ENCODE measurements at places on chromosomes 11 and 22.

- DNase-seq: no peak
- no peak overlapping the region for H3K27ac ChIP-seq
Observed at GRCh38 chr11:23099256-23099655, 239.0 kb upstream of the CCDC179 start.

DNA sequence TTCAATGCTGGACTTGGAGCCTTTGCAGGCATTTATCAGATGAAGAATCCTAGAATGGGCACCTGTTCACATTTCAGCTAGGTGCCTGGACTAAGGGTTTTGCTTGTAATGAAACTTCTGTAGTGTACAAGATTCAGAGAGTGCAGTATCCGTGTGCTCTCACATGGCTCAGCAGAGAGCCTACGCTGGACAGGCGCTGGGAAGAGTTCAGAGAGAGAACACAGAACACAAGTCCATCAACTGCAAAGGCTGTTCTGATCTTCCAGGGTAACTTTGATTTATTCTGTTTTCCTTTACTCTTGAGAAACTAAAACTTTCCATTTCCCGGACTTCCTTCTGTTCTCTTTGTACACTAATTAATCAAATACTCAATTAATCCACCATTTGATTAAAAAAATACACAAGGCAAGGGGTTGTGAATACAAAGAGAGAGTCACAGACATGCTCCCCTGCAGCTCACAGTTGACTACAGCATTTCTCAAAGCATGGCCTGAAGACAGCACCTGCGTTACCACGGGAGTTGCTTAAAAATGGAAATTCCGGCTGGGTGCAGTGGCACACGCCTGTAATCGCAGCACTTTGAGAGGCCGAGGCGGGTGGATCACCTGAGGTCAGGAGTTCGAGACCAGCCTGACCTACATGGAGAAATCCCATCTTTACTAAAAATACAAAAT is 393.7 kb downstream of the LARGE1 start:
- H3K36me3 ChIP-seq: no peaks in the 10 kb centered on the region
- no peaks in the 10 kb centered on the region for H3K27me3 ChIP-seq
- DNase-seq: no peak
- no peak overlapping the region for H3K4me3 ChIP-seq

GRCh38 chr11:43580735-43581369 is 99.7 kb upstream of the HSD17B12 start:
- H3K4me1 ChIP-seq: peaks cover 12% of the 10 kb centered on the region
- no peak overlapping the region for H3K27ac ChIP-seq
- peaks cover 95% of the 10 kb centered on the region for H3K27me3 ChIP-seq
- DNase-seq: no peak
- H3K36me3 ChIP-seq: no peaks in the 10 kb centered on the region
- H3K4me3 ChIP-seq: no peak overlapping the region

DNA sequence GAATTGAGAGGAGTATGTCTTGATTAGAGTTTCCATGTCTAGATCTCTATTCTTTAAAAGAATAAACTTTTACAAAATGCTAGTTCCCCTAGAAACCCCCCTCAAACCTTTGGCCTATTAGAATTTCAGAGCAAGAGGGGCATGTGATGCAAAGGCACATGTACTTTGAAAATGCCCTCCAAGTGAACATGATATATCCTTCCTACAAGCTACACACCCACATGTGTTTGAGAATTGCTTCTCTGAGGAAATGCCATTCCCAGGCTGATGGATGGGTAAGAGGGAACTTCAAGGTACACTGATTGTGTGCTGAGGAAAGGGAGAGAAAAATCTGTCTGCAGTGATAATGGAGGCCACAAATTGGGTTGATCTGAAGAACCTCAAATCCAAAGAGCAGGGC is 59.5 kb upstream of the PSMA1 start:
- DNase-seq: no peak
- peaks cover 14% of the 10 kb centered on the region for H3K4me1 ChIP-seq
- H3K4me3 ChIP-seq: no peak overlapping the region
- H3K36me3 ChIP-seq: no peaks in the 10 kb centered on the region

GRCh38 chr11:35277827-35278226 is 138.9 kb downstream of the CD44 start:
- no peak overlapping the region for H3K27ac ChIP-seq
- H3K4me1 ChIP-seq: peaks cover 6% of the 10 kb centered on the region
- no peak overlapping the region for H3K4me3 ChIP-seq
- no peaks in the 10 kb centered on the region for H3K36me3 ChIP-seq
- DNase-seq: no peak
- no peaks in the 10 kb centered on the region for H3K27me3 ChIP-seq

DNA sequence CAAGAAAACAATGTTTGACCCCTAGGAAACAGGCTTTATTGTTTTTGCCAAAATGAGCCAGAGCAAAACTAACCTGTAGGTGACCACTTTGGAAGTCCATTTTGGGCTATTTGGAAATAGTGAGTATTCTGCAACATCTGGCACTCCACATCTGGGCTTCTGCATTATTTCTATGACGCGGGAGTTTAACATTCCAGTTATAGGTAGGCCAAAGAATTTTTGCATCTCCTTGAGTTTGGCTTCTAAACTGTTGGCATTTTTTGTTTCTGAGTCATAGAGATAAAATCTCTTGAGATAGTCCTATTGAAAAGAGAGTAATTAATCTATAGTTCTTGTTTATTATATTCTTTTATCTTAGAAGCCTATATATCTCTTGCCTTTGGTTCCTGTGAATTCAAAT is 2.9 kb downstream of the MMP7 start:
- H3K36me3 ChIP-seq: no peaks in the 10 kb centered on the region
- DNase-seq: no peak
- H3K4me1 ChIP-seq: no peaks in the 10 kb centered on the region
- no peak overlapping the region for H3K4me3 ChIP-seq

DNA sequence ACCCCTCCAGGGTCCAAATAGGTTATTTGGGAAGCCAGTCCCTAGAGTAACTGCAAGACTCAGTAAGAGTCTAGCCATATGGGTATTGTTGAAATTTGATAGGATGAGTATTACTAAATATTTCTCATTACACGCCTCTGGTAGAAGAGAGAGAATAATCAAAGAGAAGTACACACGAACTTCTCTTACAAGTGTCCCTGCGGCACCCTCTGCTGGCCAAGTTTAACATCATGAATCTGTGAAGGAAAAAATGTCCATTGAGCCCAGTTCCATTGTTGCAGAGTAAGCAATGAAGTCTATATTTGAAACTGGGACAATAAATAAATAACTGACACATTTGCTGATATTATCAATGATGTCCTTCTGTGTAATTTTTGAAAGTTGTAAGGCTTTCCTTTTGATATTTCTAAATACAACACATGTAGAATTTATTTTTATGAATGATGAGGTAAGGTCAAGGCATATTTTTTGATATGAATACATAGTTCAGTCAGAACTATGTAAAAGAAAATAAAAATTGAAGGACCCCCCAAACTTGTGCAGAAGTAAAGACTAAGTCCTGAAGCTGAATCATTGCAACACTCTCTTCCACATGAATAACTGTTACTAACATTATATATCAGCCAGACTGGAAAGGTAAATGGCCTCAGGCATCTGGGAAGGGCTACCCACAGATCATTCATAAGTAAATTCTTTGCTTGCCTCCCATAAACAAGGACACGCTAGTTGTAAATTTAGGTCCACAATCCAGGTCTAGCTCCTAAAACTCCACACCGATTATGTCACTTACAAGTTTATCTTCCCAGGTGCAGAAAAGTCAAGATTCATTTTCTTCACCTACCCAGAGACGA is 10.0 kb downstream of the OR51L1 start:
- no peaks in the 10 kb centered on the region for H3K36me3 ChIP-seq
- H3K27ac ChIP-seq: no peak overlapping the region
- H3K27me3 ChIP-seq: peaks cover 4% of the 10 kb centered on the region
- H3K4me1 ChIP-seq: no peaks in the 10 kb centered on the region

DNA sequence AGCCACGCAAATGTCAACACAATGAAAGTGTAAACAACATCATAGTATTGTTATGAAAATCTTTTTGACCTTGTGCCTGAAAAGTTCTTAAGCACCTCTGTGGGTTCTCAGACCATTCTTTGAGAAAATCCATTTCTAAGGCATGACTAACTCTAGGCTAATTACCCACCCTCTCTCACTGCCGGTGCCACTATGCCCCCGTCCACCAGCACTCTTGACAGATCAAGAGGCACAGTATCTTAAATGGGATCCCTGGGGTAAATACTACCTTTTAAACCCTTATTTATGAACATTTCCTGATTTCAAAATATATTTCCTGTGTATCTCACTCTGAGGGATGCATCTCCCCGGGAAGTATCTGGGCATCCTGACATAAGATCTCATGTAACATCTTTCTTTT is 607.5 kb downstream of the METTL15 start:
- no peaks in the 10 kb centered on the region for H3K4me1 ChIP-seq
- no peaks in the 10 kb centered on the region for H3K27me3 ChIP-seq
- DNase-seq: no peak
- no peak overlapping the region for H3K4me3 ChIP-seq
- no peak overlapping the region for H3K27ac ChIP-seq

DNA sequence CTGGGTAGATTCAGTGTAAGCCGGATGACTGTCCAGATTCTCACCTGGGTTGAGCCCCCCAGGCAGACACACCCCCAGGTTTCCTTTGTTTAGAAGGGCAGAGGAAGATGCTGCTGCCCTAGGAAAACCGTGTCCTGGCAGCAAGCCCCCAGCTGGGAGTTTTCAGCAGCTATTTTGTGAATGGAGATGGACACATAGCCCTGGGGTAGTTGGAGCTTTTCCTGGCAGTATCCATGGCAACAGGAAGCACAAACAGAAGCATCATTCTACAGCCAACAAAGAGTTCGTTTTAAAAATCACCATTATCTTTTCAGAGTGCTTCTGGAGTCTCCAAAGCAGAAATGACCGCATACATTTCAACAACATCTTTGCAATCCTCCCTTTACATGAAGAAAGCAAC is 245.5 kb downstream of the BRD1 start:
- no peak for DNase-seq
- no peak overlapping the region for H3K4me3 ChIP-seq
- H3K27ac ChIP-seq: no peak overlapping the region
- H3K4me1 ChIP-seq: no peaks in the 10 kb centered on the region

GRCh38 chr11:72712841-72713240 is 38.6 kb upstream of the PDE2A start:
- H3K4me3 ChIP-seq: no peak overlapping the region
- no peaks in the 10 kb centered on the region for H3K27me3 ChIP-seq
- peaks cover 8% of the 10 kb centered on the region for H3K4me1 ChIP-seq
- no peak for DNase-seq
- H3K27ac ChIP-seq: peak overlapping the region; percentile 53

DNA sequence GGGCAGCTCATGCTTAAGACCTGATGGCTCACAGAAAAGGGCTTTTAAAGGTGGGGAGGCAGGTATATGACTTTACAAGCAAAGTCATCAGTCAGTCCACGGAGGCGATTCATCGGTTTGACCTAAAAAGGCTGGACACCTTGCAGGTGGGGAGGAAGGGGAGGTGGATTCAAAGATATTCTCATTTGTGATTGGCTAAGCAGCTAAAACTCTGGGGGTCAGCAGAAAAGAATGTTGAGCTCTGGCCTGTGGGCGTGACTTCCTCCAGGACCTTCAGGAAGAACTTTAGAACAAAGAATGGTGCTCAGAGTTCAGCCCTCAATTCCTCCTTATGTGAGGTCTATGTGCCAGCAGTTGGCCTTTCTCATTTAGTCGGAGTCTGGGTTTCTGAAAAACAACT is 78.3 kb upstream of the LMO1 start:
- H3K4me3 ChIP-seq: no peak overlapping the region
- DNase-seq: no peak
- no peaks in the 10 kb centered on the region for H3K27me3 ChIP-seq

- H3K4me1 ChIP-seq: no peaks in the 10 kb centered on the region
- no peaks in the 10 kb centered on the region for H3K27me3 ChIP-seq
- no peak overlapping the region for H3K4me3 ChIP-seq
- no peak overlapping the region for H3K27ac ChIP-seq
Observed at GRCh38 chr11:19607656-19608360, 104.8 kb upstream of the NAV2 start.

DNA sequence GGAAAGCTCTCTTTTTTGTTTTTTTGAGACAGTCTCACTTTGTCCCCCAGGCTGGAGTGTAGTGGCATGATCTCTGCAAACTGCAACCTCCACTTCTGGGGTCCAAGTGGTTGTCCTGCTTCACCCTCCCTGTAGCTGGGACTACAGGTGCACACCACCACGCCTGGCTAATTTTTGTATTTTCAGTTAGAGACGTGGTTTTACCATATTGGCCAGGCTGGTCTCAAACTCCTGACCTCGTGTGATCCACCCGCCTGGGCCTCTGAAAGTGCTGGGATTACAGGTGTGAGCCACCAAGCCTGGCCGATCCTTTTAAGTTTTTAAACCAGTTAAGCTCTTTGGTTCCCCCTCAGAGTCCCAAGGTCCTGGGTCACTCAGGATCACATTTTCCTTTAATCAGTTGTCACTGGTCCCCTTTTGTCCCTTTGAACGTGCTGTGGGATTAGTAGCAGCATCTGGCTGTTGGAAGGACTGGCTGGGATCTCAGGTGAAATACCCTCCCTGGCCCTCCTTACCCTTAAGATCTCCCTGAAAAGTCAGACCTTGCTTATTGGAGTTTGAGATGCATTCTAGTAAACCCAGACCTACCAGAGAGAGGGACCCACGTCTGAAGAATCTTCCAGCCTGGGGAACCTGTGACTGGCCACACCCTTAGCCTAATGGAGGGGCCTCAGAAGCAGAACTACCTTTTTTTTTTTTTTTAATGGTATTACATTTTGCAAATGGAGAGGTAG is 8.1 kb downstream of the MALAT1 start:
- peaks cover 16% of the 10 kb centered on the region for H3K36me3 ChIP-seq
- peak overlapping the region; percentile 99 for H3K27ac ChIP-seq
- H3K27me3 ChIP-seq: no peaks in the 10 kb centered on the region
- no peak overlapping the region for H3K4me3 ChIP-seq

GRCh38 chr22:43945632-43946383 is 9.4 kb upstream of the SAMM50 start:
- no peak overlapping the region for H3K27ac ChIP-seq
- no peak overlapping the region for H3K4me3 ChIP-seq
- no peaks in the 10 kb centered on the region for H3K4me1 ChIP-seq
- peak; percentile 79 for DNase-seq
- no peaks in the 10 kb centered on the region for H3K36me3 ChIP-seq

DNA sequence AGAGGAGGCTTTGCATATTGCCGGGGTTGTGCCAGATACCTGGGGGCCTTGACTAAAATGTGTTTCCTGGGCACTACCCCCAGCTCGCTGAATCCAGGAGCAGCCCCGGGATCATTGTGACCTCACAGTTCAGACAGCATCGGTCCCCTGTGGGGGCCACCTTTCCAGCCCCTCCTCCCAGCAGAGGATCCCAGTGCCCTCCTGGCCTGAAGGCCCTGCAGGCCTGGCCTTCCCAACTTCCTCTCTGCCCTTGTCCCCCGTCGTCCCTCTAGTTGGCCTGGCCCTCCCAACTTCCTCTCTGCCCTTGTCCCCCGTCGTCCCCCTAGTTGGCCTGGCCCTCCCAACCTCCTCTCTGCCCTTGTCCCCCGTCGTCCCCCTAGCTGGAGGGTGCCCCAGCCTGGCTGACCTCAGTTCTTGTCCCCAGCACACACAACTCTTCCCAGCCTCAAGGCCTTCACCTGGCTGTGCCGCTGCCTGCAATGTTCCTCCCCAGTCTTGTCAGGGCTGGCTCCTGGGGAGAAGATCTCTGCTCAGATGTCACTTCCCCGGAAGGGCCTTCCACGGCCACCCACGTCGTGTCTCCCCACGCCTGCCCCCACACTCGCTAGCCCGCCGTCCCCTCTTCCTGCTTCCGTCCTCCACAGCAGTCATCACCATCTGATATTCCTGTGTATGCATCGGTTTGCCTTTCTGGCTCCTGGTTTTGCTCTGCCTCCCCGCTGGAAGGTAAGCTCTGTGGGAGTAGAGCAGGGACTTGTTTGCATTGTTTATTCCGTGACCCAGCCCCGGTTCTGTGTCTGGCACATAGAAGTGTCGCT is 12.6 kb upstream of the ANO1 start:
- peaks cover 10% of the 10 kb centered on the region for H3K4me1 ChIP-seq
- H3K27ac ChIP-seq: no peak overlapping the region
- no peak for DNase-seq
- H3K36me3 ChIP-seq: no peaks in the 10 kb centered on the region
- peaks cover 7% of the 10 kb centered on the region for H3K27me3 ChIP-seq
